ENCODE measurements at places on chromosomes 12 and 14.

GRCh38 chr12:90166012-90166411 is 457.4 kb upstream of the ATP2B1 start:
- DNase-seq, result no peak

DNA sequence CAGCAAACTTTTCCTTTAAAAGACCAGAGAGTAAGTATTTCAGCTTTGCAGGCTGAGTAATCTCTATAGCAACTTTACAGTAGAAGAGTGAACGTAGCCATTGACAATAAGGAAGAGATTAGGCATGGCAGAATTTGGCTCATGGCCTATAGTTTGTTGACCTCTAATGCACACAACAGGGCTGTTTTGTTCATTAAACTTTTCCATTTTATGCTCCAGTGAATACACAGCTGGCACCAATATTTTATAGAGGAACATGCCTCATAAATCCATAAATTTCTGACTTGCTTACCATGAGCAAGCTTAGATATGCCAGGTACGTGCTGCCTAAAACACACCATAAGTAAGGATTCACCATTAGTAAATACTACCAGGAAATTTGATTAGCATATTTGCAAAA is 609.0 kb upstream of the STXBP6 start:
- no peak for DNase-seq

DNA sequence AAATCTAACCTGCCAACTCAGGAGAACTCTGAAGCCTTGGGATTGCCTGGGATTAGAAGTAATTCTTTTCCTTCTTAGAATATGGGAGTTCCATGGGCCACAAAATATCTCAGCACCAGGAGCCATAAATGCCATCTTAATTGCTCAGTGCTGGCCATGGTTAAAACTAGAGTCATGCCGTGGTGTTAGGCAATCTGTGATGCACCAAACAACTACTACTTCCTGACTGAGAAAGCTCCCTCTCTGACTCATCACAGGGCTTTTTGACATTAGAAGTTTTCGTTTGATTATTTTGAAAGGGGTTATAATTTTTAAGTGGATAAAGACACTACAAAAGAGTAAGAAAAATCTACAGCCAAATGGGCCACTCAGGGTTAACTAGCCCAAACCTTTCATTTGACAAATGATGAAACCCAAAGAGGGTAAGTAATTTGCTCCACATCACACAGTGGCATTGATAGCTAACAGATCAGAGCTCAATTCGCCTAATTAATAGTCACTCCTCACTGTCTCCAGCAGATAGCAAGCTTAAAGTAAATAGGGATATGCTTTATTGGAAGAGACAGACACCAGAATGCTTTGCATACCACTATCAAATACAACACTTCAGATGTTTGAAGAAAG is 377.3 kb downstream of the EMP1 start:
- no peak for DNase-seq

DNA sequence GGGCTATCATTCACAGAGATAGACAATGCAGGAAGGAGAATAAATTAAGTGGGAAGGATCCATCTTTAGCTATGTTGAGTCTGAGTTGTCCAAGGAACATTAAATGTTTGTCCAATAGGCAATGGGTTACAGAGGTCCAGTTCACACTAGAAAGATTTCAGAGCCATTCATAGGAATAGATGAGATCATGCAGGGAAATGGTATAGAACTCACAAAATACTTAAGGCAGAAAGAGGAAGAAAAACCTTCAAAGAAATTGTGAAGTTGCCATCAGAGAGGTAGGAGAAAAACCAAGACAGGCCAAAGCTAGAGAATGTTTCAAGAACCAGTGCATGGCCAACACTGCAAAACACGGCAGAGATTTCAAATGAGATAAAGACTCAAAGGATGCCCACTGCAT is 94.1 kb downstream of the PHLDA1 start:
- no peak for DNase-seq

DNA sequence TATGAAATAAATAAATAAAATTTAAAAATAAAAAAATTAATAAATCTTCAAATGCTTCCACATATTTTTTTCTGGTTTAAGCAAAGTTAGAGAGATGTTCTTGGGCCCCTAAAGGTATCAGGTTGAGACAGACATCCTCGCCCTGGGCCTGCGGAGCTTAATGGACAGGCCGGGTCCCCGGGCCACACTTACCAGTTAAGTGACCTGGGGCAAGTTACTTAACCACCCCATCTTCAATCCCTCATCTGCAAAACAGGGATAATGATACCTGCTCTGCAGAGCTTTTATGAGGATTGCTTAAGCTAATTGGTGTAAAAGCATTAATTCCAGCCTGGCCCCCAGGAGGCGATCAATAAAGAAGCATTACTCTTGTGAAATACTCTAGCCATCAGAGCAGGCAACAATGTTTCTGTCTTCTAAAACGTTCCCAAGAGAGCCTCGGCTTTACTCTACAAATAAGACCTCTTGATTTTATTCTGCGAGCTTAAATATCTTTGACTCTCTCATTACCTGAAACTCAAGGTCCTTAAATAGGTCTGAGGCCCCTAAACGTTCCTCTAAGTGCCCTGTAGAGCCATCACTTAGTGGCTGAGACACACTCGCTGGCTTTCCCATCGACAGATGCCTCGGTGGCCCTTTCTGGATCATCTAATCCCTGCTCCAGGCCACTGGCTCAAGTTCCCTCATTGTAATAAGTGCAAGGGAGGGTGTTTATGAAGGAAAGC is 81.1 kb upstream of the DIO3 start:
- DNase-seq, result no peak

DNA sequence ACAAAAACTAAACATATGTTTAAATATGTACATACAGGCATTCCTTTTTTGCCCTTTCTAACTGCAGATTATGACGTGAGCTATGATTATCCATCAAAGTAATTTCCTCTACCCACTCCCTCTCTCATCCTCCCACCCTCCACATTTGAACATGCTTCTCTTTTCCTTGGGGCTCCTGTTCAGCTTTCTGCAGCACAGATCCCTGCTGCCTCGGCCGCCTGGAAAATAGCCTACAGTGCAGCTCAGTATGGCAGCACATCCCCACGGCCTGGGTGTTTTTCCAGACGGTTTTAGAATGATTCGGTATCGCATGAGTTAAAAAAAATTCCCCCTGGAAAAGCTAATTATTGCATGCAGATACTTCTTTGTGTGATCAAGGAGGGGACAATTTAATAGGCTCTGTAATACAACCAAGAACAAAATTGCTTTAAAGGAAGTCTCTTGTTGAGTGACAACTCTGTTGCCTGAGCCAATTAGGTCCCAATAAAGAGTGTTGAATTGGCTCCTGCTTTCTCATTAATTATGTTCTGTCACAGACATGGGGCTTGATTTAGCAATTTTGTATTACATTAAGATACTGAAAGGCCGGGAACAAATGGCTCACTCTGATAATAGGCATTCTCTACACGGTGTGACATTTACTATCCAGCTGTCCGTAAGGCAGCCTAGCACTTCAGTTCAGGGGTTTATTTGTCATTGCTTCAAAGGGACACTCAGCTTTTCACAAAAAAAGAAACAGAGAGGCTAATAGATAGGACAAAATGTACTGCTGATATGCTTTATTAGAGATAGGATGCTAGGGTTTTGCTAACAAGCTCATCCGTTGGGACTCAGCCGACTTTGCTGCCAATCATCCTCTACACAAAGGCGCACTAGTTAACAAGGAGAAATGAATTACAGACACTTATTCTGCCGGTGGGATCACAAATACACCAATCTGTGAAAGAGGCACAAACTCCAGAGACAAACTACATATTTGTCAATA is 285.8 kb upstream of the G2E3 start:
- DNase-seq, result no peak

DNA sequence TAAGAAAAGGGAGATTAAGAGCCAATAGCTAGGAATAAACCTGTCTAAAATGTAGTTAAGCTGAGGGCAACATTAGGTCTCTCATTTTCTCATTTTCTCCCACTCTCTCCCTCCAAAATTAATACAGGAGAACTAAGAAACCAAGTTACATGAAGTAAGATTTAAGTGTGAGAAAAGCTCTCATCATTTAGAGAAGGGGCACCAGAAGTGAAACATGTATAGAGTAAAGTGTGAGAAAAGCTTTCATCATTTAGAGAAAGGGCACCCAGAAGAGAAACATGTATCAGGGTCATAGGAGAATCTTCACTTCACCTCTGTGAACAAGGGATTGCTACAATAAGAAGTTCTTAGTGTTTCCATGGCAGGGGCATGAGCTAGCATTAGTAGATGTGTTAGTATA is 132.4 kb upstream of the CNTN1 start:
- DNase-seq, result peak; percentile 16

DNA sequence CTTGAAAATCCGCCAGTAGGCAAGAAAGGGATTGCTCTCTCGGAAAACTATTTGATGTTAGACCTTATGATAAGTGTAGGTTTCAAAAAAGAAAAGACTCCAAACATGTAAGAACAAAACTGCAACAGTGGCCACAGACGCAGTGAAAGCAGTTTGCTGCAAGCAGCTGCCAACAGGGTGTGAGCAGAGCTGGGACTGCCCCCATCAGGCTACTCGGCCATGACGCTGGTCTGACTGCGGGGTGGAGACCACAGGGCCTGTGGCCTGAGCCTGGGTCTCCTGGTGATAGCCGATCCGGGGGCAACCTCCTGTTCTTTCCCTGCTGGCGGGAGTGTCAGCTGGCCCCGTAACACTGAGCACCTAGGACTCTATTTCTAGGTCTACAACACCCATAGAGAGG is 63.2 kb downstream of the AMN start:
- peak; percentile 84 for DNase-seq

- no peak for DNase-seq
These were observed 407.5 kb downstream of the PCNX1 start for GRCh38 chr14:71314717-71315116.

GRCh38 chr12:29743801-29744200 is 39.9 kb downstream of the TMTC1 start:
- no peak for DNase-seq

DNA sequence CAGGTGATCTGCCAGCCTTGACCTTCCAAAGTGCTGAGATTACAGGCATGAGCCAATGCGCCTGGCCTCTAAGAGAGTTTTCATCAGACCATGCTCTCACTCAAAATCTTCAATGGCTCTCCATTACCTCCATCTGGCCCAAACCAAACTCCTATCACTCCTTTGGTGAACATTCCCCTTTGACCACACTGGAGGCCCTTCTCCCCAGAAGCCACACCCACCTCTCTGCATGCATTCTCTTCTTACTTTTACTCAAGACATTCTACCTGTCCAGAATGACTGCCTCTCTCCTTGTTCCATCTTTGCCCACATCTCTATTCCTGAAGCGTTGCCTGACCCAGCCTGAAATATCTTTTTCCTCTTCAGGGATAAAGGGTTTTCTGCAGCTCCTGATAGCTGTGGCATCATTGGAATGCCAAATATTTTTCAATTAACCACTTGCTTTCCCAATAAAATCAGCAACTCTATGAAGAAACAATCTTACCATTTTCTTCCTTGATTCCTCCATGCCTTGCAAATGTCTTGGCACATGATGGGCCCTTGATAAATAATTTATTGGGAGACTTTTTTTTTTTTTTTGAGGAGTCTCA is 15.5 kb downstream of the PLEK2 start:
- no peak for DNase-seq

- DNase-seq, result no peak
These were observed 86.1 kb upstream of the LMO3 start for GRCh38 chr12:16692099-16692498.

All from GM13976 (cell line).